Stimulated activated CD8-positive, alpha-beta memory T cell treated with anti-CD3 and anti-CD28 coated beads, Interleukin-15, amount 100 ng/mL, for 1 hour (primary cell): ENCODE measurements at places on chromosomes 11 and 22.

GRCh38 chr11:69152733-69153421 is 2.9 kb upstream of the SMIM38 start:
- DNase-seq, result no peak

- DNase-seq, result no peak
These were observed 103.4 kb downstream of the TP53I11 start for GRCh38 chr11:44847316-44847715.

DNA sequence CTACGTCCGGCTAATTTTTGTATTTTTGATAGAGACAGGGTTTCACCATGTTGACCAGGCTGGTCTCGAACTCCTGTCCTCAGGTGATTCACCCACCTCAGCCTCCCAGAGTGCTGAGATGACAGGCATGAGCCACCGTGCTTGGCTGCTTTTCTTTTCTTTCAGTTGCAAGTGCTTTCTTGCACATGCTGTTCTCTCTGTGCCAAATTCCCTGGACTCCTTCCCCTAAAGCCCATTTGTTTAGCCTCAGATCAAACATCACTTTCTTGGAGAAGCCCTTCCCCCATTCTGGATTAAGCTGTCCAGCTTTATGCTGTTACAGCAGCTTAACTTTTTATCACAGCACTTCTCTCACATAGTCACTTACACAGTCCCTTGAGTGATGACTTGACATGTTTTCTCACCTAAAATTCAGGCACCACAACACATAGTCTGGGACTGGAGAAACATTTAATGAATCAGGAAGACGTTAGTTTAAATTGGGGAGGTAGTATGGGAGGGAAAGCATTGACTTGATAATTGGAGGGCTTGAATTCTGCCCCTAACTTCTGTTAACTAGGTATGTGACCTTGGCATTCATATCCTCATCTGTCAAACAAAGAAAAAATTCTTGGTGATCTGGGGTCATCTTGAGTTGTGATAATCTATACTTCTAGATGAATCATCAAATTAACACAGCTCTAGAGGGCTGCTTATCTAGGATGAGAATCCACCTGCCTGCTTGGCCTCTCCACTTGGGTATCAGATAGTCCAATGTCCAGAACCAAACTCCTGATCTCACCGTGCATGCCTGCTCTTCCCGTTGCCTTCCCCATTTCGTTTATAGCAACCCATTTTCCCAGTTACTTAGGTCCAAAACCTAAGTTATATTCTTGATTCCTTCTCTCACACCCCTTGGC is 18.4 kb downstream of the ACO2 start:
- no peak for DNase-seq

GRCh38 chr11:7673724-7674434 is 579 bp upstream of the CYB5R2 start:
- DNase-seq, result no peak

- no peak for DNase-seq
These were observed 301.9 kb upstream of the ZC3H12C start for GRCh38 chr11:109791337-109791736.

- DNase-seq, result no peak
These were observed 1.4 kb downstream of the ANO5 start for GRCh38 chr11:22194306-22194705.

DNA sequence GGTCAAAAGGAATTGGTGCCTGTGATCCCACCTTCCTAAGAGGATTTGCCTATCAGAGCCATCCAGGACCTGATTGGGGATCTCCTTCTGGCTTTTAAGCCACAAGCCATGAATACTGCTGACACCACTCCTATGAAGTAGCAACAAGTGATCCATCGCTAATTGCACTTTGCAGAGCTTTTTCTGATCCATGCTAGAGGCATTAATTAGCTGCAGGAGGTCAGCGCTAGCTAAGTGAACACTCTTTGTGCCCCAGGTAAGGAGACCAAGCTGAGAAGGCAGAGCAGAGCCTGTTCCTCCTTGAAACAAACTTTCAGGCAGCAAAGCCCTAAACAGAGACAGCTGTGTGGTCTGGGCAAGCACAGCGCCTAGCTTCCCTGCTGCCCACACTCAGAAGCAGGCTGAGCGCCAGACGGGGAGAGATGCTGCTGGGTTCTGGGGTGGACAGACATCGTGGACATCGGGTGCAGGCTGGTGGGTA is 122.2 kb downstream of the ABTB2 start:
- no peak for DNase-seq

- DNase-seq, result no peak
These were observed 35.4 kb upstream of the IGSF9B start for GRCh38 chr11:133992121-133992520.

GRCh38 chr22:48748113-48748859 is 1079.4 kb downstream of the BRD1 start:
- no peak for DNase-seq

- DNase-seq, result no peak
These were observed 126.4 kb upstream of the APOA1 start for GRCh38 chr11:116963813-116964212.

DNA sequence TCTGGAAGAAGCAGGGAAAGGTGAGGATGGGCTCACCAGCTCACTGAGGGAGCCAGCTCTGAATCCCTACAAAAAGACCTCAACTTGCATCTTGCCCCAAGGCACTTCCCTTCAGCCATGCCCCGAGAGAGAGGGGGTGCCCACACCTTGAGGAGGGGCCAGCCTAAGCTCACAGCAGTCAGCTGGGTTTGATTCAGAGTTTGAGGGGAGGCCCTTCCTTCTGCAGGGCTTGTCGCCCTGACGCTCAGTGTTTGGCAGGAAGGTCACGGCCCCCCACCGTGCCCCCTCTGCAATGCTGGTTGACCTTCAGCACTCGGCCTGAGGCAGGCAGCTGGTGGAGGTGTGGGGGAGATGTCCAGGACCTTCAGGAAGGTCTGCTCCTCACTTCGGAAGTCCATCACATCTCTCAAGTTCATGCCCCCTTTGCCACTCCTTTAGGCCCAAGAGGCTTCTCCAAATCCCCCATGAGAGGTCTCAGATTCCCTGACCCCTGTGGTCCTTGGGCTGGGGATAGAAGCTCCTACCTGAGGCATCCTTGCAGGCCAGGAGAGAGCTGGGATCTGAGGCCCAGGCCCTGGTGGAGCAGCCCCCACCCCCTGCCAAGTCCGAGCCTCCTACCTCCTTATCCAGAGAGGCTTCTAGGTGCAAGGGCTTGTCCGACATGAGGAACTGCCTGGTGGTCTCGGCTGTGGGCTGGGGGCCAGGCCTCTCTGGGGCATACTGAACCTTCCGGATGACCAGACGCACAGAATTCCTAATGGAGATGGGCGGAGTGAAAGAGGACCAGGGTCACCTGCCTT is 37.6 kb downstream of the TPBGL start:
- no peak for DNase-seq

- DNase-seq, result peak; percentile 30
These were observed 753 bp downstream of the STX3 start for GRCh38 chr11:59755701-59756557.

- DNase-seq, result no peak
These were observed 91.5 kb upstream of the TBCEL start for GRCh38 chr11:120932305-120932915.

- DNase-seq, result no peak
These were observed 158.9 kb upstream of the MTNR1B start for GRCh38 chr11:92810423-92811064.

DNA sequence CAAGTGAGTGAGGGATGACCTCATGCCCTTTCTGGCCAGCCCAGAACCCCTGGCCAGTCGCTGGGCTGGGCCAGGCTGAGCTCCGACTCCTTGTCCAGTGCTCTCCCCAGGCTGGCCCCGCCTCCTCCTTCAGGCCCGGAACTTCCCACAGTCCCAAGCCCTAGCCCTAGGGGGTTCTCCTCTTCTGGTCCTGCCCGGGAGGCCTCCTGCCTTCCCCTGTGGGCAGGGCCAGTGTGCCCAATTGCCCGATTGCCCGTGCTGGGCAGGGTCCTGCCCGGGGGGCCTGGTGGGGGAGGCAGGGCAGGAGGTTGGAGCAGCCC is 4.2 kb downstream of the TCIRG1 start:
- no peak for DNase-seq

GRCh38 chr11:111733611-111734088 is 32.5 kb downstream of the PPP2R1B start:
- no peak for DNase-seq

GRCh38 chr11:8760896-8761295 is 78.3 kb downstream of the RPL27A start:
- DNase-seq, result no peak

DNA sequence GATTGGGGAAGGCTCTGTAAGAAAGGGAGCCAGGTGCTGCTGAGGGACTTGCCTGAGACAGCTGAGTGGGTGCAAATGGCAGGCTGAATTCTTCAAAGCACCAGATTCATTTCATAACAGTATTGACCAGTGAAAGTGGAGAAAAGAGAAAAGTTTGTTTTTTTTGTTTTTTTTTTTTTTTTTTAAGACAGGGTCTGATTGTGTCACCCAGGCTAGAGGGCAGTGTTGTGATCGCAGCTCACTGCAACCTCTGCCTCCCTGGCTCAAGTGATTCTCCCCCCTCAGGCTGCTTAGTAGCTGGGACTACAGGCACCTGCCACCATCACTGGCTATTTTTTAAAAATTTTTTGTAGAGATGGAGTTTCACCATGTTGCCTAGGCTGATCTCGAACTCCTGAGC is 494.0 kb downstream of the MIAT start:
- no peak for DNase-seq

DNA sequence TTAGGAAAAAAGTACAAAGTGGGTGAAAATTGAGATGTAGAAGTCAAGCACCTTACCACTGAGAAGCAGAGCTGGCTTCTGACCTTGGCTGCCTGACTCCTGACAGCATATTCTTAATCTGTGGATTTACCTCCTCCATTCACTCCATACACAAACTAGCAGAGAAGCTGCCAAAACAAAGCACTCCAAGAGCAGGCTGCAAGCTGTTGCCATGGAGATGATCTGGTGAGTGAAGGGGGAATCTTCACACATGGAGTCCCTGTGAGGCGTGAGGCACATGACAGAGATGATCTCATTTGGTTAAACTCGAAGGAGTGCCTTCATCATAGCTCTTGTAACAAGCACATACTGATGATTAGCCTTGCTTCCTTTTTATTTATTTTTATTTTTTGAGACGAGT is 16.1 kb downstream of the COMMD9 start:
- DNase-seq, result no peak

DNA sequence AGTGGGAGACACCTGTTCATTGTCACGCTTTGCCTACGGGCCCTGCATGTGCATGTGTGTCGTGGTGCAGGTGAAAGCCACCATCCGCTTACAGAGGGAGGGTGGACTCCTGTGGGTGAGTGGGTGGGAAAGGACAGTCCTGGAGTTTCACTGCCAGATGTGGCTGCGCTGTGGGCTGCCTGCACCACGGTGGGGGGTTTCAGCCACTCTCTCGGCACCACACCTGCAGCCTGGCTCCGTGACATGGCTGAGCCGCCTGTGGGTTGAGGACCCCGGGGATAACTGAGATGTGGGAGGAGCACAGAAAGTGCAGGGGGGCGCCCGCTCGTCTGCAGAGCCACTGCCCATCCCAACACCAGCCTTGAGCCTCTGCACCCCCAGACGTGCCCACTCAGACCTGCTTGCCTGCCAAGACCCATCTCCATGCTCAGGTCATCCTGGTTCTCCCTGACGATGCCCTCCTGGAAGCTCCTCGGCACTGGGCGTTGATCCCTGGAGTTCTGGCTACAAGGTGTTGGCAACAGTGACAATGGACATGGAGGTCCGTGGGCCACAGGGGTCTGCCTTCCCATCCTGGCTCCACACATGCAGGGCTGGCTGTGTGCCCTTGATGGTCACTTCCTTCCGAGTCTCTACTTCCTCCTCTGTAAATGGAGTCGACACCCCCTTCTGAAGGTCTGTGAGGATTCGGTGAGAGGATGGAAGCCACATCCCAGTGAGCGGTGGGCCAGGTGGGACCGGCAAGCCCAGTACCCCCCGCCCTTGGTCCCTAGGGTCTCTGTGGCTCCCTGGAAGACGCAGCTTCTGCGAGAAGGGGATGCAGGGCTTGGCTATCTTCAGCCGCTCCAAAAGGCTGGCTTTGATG is 1007.0 kb downstream of the BRD1 start:
- no peak for DNase-seq

GRCh38 chr22:36887162-36887561 is 26.3 kb upstream of the CSF2RB start:
- DNase-seq, result no peak

- DNase-seq, result no peak
These were observed 315.0 kb downstream of the BRD1 start for GRCh38 chr22:49512487-49513165.

DNA sequence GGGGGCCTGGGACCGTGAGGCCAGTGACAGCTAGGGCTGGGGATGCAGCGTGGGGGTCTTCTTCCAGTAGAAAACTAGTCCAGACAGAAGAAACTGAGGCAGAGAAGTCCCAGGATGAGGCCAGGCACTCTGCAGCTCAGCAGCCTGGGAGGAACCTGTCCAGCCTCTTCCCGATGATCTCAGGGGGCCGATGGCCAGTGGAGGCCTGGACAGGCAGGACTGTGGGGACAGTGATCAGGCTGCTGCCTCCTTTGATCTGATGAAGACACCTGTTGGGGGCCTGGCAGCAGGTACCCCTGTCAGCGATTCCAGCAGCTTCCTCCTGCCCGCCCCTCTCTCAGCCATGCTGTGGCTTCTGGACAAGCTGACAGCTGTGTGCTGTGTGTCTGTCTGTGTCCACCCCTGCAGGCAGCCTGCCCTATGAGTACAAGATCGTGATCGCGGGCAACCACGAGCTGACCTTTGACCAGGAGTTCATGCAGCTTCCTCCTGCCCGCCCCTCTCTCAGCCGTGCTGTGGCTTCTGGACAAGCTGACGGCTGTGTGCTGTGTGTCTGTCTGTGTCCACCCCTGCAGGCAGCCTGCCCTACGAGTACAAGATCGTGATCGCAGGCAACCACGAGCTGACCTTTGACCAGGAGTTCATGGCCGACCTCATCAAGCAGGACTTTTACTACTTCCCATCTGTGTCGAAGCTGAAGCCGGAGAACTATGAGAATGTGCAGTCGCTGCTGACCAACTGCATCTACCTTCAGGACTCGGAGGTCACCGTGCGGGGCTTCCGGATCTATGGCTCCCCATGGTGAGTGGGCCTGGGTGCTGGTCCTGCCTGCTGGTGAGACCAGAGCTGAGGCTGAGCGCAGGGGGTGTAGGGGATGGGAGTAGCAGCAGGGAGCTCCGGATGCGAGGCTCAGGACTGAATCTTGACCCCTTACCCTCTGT is 62.6 kb downstream of the MPPED1 start:
- no peak for DNase-seq

DNA sequence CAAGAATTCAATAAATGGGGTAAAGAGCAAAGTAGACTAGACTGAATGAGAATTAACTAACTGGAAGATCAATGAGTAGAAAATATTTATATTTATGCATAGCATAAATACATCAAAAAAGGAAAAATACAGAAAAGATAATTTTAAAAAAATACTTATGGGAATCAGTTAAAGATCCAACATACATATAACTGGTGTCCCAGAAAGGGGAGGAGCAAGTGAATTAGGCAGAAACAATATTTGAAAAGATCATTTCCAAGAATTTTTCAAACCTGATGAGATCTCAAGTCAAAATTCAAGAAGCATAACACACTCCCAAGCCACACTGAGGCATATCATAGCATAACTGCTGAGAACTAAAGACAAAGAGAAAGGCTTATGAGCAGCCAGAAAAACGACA is 62.7 kb upstream of the SHISAL1 start:
- DNase-seq, result no peak

DNA sequence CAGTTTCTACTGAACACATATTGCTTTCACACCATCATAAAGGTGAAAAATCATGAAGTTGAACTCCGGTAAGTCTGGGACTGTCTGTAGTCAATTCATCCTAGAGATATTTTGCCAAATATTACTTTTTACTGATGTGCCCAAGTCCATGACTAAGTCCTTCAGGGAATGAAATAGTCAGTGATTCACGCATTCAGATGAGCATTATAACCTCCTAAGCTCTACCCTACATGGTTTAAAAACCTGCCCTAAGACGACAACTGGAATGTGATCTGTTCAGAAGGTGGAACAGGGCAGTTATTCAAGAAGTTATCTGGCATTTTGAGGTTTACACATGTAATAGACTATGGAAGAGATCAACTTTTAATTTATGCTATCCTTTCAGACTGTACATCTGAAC is 125.6 kb downstream of the TRPC6 start:
- no peak for DNase-seq
